ENCODE measurements at places on chromosomes 7 and 10.
A peak's percentile ranks its signal among the peaks of the same experiment; 100 is the strongest.

- DNase-seq: no peak
These were observed 168.8 kb downstream of the RNF216 start for GRCh38 chr7:5612695-5613094.

GRCh38 chr7:93242106-93242505 is 9.9 kb downstream of the VPS50 start:
- no peak for DNase-seq

GRCh38 chr10:74586088-74586585 is 240.3 kb upstream of the KAT6B start:
- DNase-seq: no peak

DNA sequence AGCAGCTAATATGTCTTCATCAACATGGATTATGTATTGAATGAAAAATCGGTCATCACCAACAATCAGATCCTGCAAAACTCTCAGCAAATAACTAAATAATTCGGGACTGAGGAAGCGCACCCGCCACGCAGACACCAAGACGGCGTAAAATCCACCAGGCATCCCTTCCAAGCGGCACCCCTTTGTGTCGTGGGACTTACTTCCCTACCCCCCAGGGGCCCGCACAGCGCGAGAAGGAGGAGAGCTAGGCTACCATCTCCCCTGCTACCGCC is 721 bp downstream of the ARL3 start:
- no peak for DNase-seq

GRCh38 chr7:81075150-81075549 is 156.3 kb upstream of the SEMA3C start:
- DNase-seq: peak; percentile 6

- no peak for DNase-seq
These were observed 236.6 kb downstream of the ELMO1 start for GRCh38 chr7:37212051-37212450.

DNA sequence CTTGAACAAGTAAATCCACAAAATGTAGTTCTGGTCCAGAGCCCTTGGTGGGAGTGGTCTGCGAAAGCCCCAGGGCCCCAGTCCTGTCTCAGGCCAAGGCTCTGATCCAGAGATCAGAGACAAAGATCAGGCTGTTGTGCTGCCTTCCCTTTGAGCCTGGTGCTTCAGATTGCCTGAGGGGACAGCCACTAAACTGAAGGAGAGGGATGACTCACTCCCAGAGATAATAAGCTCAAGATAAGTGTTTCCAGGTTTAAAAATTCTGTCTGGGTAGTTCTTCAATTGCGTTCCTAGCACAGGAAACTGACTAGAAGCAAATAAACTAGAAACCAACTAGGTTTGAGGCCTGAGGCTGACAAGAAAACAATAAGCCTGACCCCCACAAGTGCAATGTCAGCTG is 190.2 kb downstream of the RAMP3 start:
- DNase-seq: peak; percentile 81

DNA sequence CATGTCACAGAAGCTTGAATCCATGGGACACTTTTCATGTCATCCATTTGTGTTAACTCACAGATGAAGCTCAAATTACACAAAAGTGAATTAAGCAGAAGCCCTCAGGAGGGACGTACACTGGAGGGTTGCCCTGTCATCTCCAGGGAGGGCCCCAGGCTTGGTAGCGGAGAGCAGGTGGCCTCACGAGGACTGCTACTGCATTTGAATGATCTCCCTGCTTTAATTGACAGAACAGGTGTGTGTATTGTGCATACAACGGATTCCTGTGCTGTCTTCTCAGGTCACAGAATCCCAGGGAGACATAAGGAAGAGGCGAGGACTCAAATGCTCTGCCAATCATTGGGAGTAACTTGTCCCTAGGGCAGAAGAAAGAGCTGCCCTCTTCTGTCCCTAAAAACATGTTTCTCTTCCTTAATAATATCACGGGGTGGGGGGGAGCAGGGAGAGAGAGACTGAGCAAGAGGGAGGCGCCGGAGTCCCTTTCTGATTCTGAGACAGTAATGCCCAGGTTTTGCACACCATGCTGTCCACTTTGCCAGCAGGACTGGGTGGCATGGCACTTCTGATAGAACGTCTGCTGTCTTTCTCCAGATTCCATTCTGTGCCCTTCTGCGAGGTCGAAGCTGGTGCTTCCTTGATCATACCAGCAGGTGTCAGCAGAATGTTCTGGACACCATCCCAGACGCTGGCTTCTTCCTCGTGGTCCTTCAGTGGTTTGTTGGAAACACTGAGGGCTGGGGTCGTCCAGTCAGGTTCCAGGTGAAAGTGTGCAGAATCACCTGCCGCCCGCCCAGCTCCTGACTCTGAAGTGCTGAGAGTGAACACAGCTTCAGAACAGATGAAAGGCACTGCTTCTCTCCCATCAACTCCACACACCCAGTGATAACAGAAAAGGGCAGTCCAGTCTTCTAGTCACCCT is 26.2 kb upstream of the RASGEF1A start:
- peak; percentile 50 for DNase-seq

DNA sequence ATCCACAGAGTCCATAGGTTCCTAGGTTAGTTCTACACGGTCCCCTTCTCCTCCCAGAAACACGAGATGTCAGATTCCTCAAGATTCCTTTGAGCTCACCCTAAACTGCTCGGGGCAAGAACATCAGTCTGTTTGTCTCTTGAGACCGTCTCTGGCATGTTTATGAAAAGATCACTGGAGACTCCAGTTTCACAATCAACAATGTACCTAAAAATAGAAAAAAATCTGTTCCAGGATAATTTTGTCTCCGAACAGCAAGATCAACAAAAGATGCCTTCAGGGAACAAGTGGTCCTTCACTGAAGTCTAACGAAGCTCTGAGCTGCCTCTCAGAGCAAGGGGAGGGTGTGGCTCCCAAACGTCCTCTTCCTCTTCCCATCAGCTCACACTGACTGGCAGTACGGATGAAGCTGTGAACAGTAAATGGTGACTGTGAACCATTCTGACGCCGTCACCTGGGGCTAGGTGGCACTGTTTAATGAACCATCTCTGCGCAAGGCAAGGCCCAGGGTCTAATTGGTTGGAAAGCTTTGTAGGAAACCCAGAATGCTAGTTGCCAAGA is 156.2 kb upstream of the LYZL1 start:
- DNase-seq: peak; percentile 46

GRCh38 chr7:128164061-128164954 is 76.8 kb upstream of the LEP start:
- peak; percentile 78 for DNase-seq

- DNase-seq: peak; percentile 89
These were observed 171.1 kb upstream of the GRB10 start for GRCh38 chr7:50953820-50954219.
